Stimulated activated CD4-positive, alpha-beta T cell treated with anti-CD3 and anti-CD28 coated beads, Interleukin-1b, Interleukin-23, amount 100 ng/mL, for 1 hour (primary cell): ENCODE measurements at places on chromosomes 5 and 9.

- DNase-seq: no peak
These were observed 296.8 kb downstream of the ICE1 start for GRCh38 chr5:5719292-5719691.

- DNase-seq: no peak
These were observed 34.8 kb downstream of the HMGXB3 start for GRCh38 chr5:150035139-150035895.

- DNase-seq: no peak
These were observed 20.0 kb upstream of the RUFY1 start for GRCh38 chr5:179530069-179530998.

GRCh38 chr5:155728146-155728856 lies 598.7 kb upstream of the SGCD start:
- DNase-seq: no peak

GRCh38 chr9:121509180-121509579 lies 9.5 kb upstream of the GGTA1 start:
- DNase-seq: no peak

- DNase-seq: no peak
These were observed 69.4 kb downstream of the NPR3 start for GRCh38 chr5:32780508-32780919.

DNA sequence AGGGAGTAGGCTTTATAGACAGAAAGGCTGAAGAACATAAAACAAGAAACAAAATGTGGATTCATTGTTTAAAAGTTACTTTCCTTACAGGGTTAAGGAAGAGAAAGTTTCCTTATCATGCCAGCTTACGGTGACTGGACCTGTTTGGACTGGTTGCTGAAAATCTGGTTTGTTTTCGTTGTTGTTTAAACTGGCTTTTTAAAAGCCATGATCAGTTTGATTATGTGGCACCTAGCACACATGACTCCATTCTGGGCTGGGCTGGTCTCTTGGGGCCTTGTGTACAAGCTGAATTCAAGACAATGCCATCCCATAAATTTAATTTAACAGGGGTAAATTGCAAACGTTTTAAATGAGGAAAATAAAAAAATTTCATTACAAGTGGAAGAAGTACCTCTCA lies 18.4 kb upstream of the ZNF474 start:
- DNase-seq: no peak

- no peak for DNase-seq
These were observed 68.9 kb downstream of the PRDM6 start for GRCh38 chr5:123157791-123158581.

DNA sequence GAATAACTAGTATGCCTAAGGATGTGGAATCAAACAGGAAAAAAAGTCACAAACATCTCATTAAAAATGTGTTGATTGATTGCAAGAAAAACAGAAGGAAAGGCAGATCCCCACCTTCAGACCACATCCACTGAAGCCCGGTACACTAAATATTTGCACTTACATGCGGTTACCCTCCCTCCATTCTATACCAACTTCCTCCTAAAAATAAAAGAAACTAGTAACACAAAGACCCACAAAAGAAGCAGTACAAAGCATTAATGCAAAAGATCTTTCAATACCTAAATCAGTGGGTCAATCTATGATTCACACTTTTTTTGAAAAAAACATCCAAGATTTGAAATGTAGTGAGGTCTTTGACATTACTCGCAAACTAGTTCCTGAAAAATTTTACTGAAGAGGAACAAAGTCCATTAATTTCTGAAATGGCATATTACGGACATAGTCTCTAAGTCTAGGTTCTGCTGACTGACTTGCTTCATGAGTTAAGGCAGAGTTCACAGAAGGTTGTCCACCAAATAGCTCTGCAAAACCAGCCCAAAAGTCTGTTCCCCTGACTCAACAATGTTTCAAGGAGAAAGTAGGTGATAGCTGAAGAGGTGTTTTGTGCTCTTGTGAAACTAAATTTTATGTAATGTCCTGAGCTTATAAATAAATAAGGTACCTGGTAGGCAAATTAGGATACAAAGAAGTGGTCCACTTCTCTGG lies 100.7 kb downstream of the PAM start:
- no peak for DNase-seq

GRCh38 chr5:168468836-168469235 lies 17.4 kb upstream of the RARS1 start:
- no peak for DNase-seq

- no peak for DNase-seq
These were observed 3.5 kb upstream of the PHYHD1 start for GRCh38 chr9:128917151-128917849.

DNA sequence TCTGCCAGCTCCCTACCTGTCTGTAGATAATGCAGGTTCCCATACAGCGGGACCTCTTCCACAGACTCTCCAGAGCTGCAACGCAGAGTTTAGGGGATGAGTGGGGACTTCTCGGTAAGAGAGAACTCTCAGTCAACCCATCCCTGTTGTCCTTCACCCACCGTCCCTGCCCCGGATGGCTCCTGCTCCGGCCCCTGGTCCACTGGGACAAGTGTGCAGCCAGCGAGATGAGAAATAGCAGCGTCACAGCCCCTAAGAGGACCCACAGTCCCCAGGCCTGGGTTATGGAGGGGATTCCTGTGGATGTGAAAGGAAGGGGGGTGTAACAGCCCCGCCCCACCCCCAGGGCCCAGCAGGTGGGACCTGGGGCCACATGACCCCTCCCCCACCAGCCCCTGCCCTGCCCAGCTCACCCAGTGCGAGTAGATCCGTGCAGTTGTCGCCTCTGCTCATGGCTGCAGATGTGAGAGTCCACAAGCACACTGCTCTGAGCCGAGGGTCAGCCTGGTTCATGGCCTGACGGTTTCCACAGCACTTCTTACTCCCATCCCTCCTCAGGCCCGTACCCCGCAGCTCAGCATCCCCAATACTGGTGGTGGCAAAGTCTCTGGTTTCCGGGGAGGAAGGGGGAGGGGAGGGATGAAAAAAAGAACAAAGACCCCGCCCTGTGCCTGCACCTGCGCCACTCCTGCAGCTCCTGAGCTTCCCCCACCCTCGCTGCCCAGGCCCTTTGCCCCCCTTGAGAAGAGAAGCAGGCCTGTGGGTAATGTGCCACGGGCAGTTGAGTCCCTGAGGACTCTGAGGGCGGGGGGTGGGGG lies at the start of gene SIT1:
SIT1 (minus strand) TSS at position 591 of the 818 bp plus-strand sequence; CDS start at position 513, 78 bp downstream.
- no peak for DNase-seq

DNA sequence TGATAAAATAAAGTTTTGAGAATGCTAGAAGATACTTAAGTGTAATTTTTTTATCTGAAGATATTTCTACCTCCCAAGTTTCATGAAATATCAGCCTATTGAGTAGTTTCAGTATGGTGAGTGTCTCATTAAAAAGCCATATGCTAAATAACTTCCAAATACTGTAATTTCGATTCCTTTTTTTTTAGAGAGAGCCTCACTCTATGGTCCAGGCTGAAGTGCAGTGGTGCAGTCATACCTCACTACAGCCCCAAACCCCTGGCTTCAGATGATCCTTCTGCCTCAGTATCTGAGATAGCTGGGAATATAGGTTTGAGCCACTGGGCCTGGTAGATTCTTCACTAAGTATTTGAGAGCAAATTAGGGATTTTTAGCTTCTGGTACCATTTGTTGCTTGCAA lies 24.5 kb downstream of the CDC42SE2 start:
- DNase-seq: no peak

DNA sequence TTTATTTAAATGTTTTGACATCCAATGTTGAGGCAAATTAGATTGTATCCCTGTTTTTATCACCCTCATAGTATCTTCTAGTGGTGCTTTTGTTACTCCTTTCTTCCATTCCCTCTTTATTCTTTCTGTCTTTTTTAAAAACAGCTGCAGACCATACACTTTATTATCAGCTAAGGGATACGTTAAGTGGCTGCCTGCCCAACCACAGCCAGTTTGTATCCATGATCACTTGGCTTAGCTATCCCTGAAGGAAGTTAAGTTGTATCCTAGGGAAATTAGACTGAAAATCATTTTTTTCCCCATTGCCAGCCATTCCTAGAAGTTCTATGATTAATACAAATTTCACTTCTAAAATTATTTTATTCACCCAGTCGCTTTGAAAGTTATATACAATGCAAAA lies 1032.7 kb downstream of the NR2F1-AS1 start:
- DNase-seq: no peak

GRCh38 chr5:124796495-124796894 lies 50.1 kb upstream of the ZNF608 start:
- DNase-seq: no peak

GRCh38 chr9:134251296-134252069 lies 74.8 kb upstream of the RXRA start:
- no peak for DNase-seq

GRCh38 chr9:135552698-135553171 lies 6.8 kb downstream of the OBP2A start:
- DNase-seq: no peak

- no peak for DNase-seq
These were observed 174.2 kb downstream of the TMEM161B start for GRCh38 chr5:88094403-88094802.
